Astrocyte (in vitro differentiated cells and primary cell): ENCODE measurements at places on chromosomes 11 and 22. TPM values are rescaled to one million over a fixed set of nuclear protein-coding genes. Genes with fewer than 3 reads are reported as not detected.

The APOBEC3F gene
- total RNA-seq = 10.4 and 11.0 TPM in 2 replicates

The TMPRSS4 gene
- not detected in 2 replicates for total RNA-seq

The SDHAF2 gene
- total RNA-seq = 35.5 and 38.8 TPM in 2 replicates

DNA sequence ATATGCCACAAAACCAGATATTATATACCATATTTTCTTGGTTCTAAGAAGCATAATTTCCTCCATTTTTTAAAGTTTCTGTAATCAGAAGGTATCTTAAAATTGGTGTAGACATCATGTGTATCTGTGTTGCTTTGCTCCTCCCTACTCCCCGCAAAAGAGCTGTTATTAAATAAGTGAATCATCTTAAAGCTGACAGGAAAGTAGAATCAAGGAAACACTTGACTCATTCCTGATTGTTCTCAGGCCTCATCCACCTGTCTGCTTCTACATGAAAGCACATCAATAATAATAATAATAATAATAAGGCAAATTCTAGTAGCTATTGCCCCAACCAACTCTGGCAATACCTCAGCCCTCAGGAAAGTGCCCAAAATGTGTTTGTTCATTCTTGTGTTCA lies 26.2 kb upstream of the GUCY1A2 start:
- DNase-seq = peak; percentile 63

DNA sequence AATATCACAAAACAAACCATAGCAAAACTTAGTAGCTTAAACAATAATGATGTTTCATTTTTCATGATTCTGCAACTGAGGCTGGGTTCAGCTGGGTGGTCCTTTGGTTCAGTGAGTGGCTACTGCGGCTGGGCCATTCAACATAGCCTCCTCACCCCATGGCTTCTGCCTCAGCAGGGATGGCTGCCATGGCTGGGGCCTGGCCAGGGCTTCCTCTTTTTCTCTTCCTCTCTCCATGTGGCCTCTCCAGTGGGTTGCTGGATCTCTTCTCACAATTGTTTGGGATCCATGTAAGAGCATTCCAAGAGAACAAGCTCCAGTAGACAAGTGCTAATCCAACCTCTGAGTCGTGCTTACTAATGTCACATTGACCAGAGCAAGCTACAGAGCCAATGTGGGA lies 248.6 kb upstream of the PLET1 start:
- no peak for DNase-seq
